ENCODE measurements at places on chromosomes 1 and 21.

GRCh38 chr1:109091078-109091838 lies 694 bp downstream of the TMEM167B start:
- DNase-seq, result no peak

- no peak for DNase-seq
Observed at GRCh38 chr1:56453016-56453415, 126.3 kb downstream of the PLPP3 start.

DNA sequence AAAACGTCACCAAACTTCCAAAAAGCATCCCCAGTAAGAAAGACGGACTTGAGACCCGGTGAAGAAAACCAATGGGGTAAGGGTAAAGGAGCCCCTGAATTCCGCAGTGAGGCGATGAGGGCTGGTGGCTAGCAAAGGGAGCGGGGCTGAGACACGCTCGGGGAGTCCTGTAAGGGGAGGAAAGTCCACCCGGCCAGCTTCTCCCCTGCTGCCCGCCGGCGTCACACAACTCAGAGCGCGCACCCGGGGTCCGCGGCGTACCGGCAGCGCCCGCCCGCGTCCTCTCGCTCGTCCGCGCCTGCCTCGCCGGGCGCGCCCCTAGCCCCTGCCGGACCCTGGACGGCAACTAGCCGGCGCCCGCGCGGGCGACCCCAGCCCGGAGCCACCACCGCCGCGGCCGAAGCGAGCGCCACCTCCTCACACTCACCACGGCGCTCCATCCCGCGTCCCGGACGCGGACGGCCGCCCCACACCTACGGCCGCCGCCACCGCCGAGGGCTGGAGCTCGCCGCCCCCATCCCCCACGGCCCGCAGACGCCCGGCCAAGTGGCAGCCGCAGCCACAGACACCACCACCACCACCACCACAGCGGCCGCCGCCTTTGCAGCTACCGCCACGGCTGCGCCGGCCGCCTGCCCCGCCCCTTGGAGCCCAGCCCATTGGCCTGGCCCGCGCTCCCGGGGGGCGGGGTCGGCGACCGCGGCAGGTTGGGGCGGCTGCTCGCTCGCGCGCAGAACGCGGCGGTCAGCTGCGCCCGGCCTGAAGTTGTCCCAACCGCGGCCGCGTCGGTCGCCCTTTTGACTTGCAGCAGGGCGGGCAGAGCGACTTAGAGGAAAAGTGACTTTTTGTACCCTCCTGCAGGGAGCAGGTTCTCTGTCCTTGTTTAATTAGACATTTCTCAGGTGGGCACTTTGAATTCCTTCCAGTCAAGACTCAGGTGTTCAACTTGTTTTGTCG lies 10.0 kb upstream of the ARHGAP29 start:
- peak; percentile 59 for DNase-seq

- no peak for DNase-seq
Observed at GRCh38 chr1:151692226-151692625, 24.4 kb downstream of the CELF3 start.

DNA sequence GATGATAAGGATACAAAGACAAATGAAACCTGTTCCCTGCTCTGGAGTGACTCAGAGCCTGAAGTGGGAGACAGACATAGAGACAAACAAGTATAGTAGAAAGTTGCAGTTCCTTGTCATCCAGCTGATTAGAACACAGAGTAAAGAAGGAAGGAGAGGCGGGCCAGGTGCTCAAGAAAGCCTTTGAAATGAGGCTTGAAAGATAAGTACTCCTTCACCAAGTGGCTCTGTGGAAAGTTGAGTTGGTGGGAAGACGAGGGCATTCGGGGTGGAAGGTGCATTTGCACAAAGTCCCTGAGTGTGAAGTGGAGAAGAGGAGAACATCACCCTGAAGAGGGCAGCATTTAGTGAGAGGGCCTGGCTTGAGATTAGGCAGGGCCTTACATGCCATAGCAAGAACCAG lies 17.0 kb downstream of the MARK1 start:
- no peak for DNase-seq

GRCh38 chr1:109689844-109690405 lies 2.3 kb downstream of the GSTM1 start:
- DNase-seq, result no peak

All from mesothelial cell of epicardium (in vitro differentiated cells).